ENCODE measurements at places on chromosomes 11 and 22.

GRCh38 chr22:39655831-39656230 is 85.3 kb downstream of the CACNA1I start:
- DNase-seq: no peak

GRCh38 chr11:18022419-18022818 is 9.6 kb upstream of the SERGEF start:
- DNase-seq: no peak

DNA sequence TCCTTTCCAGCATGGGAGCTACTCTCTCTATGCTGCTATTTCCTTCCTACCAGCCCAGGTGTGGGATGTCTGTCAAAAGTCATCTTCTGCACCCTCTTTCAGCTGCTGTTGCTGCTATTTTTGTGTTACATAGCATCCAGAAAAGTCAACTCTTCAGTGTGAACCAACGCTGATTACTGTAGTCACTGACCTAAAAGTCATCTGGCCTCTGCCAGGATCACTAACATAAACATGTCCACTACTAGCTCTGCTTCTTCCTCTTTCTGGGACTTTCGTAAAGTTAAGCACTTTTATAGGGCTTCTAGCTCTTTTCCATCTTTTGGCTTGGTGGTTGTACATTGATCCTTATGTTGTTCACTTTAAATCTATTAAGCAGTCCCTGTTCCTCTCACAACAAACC is 90.2 kb upstream of the CARD18 start:
- DNase-seq: no peak

DNA sequence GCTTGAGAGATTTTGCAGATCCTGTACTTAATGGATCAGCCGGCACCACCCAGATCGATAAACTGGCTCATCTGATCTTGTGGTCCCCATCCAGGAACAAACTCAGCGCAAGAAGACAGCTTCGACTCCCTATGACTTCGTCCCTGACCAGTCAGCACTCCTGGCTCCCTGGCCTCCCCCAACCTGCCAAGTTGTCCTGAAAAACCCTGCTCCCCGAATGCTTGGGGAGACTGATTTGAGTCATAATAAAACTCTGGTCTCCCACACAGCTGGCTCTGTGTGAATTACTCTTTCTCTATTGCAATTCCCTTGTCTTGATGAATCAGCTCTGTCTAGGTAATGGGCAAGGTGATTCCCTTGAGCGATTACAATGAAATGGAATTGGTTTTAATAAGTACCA is 29.5 kb downstream of the OR2AG2 start:
- DNase-seq: no peak

- no peak for DNase-seq
These were observed 973.6 kb upstream of the TENM4 start for GRCh38 chr11:80414181-80415165.

- DNase-seq: no peak
These were observed 802 bp downstream of the ATG2A start for GRCh38 chr11:64916040-64916774.

GRCh38 chr11:16347928-16348685 is 8.2 kb downstream of the SOX6 start:
- DNase-seq: no peak
